Effector CD4-positive, alpha-beta T cell (primary cell): ENCODE measurements at places on chromosomes 12 and 14.

DNA sequence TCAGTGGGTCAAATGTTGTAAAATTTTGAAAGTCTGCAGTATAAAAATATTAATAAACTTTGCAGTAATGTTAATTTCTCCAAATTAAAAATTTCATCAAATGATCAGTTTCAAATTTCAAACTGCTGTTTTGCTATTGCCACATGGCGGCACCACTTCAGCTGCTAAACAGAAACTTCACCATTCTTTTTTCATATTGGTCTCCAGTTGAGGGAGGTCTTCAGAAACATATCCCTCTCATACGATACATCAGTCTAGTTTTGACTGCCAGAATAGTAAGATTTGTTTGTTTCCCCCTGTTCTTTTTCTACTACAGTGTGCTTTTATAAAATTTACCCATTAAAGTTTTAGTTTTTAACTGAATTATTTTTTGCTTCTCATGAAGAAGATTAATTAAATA lies 4.2 kb upstream of the TRHDE start:
- DNase-seq, result no peak

DNA sequence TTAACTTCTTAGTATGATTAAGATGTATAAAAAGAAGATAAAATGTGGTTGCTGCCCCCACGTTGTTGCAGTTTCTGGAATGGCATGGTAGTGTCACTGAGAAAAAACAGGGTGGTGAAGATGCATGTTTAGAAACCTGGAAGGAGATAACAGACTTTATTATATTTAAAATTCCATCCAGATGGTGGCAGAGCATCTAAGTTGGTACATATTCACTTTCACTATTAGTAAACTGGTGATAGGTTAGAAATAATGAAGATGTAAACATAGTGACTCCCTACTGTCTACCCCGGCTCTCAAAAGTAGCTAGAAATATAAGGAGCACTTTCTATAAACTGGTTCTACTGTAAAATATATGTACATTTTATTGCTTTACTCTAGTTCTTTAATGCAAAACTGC lies 279.3 kb downstream of the NPAS3 start:
- no peak for DNase-seq

DNA sequence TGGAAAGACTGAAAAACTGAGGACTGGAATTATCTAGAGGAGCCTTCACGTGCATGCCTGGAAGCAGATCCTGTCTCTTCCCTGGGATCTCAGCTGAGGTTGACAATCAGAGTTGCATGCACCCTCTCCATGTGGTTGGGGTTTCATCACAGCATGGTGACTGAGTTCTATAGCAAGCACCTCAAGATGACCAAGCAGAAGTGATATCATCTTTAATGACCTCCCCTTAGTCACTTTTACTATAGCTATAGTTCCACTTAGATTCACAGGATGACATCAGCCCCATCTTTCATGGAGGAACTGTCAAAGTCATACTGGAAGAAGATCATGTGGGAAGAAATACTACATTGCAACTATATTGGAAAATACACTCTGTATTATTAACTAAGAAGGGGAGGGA lies 105.8 kb upstream of the ATXN7L3B start:
- no peak for DNase-seq

DNA sequence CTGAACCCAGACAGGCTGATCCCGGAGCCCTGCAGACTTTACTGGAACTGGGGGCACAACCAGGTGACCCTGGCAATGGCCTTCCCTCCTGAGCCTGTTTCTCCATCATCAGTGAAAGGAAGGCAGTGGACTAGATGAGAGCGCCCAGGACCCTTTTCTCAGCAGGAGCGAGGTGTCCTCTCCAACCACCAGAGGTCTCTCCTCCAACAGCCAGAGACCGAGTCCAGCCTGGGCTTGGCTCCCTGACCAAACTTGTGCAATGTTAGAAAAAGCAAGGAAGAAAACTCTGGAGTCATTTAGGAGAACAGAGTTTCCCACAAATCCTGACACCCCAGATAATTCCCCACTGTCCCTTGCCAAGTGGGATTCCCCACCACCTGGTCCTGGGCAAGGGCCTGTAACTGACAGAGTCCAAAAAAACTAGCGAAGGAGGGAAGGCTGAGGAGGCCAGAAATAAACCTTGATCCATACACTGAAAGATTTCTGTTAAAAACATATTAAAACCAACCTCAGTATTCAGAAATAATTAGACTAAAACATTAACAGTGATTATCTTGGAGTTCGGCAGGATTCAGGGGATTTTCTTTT lies 9.0 kb downstream of the RPS6KL1 start:
- DNase-seq, result no peak

DNA sequence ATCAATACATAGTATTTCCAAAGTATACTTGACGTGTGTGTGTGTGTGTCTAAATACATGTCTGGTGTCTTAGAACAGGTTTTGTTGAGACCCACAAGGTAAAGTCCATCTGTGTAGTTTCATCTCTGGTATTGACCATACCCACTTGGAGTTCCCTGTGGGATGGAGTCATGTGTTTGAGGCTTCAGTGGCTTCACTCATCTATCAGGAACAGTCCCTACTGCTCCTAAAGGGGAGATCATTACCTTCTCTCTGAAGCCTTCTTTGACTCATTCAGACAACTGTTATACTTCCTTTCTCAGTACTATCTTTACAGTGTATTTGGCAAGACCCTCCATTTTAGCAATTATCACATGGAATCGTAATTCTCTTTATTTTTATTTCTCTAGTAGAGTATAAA lies 14.2 kb downstream of the RAB21 start:
- no peak for DNase-seq

DNA sequence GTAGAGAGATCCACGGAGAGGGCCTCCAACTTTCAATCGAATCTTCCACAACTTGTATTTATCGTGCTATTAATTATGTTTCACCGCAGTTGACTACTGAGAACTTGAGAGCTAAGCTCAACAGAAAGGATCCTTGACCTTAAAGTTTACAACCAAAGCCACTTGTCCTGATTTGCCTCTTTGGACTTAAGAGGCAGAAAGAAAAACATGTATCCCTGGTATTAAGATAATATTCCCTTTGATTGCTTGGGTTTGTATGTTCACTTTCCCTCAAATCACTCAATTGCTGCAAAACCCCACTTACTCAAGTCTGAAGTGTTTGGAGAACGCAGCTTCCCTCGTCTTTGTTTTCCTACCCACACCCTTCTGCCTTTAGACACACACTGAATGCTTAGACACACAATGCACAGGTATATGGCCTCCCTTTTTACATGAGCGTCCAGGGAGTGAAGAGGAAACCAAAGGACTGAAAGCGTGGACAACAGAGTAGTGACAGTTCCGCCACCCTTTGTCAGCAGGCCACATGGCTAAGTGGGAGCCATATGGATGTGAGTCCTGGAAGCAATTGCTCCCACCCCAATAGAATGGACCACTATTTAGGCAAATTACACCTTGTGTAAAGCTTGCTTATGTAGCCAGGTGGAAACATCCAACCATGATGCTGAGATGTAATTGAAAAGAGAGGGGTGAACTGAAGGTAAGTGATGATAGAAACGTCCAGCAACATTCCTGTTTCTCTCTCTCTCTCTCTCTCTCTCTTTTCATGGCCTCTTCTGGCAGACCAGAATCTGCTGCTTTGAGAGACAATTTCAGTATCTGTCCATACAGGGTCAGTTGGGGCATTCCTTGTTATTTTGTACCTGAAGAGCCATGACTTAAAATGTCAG lies 1.4 kb upstream of the PKP2 start:
- DNase-seq, result no peak

DNA sequence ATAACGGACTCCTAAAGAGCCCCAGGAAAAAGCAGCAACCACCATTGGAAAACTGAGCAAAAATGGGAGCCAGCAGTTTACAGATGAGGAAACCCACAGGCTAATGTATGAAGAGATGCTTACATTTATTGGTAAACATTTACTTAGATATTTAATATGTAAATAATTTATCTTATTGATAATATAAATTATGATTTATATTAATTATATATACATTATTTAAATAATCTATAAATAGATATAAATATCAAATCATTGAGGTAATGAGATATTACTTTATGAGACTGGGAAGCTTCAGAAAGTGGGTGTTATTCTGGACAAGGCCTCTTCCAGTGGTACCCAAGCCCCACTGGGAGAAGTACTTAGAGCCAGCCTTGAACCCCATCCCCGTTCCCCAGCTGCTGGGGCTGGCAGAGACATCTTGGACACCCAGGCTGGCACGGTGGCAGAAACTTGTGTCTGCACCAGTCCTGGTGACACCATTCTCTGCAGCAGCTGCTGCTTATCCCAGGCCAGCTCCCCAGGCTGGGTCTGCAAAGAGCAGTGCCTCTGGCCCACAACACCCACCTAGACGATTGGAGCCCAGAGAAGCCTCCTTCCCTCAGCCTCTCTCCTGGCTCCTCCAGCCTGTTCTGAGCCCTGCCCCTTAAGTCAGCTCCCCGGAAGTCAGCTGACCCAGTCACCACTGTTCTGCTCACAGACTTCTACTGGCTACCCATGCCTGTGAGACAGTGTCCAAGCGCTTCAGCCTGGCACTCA lies 25.9 kb downstream of the ISCA2 start:
- DNase-seq, result no peak

DNA sequence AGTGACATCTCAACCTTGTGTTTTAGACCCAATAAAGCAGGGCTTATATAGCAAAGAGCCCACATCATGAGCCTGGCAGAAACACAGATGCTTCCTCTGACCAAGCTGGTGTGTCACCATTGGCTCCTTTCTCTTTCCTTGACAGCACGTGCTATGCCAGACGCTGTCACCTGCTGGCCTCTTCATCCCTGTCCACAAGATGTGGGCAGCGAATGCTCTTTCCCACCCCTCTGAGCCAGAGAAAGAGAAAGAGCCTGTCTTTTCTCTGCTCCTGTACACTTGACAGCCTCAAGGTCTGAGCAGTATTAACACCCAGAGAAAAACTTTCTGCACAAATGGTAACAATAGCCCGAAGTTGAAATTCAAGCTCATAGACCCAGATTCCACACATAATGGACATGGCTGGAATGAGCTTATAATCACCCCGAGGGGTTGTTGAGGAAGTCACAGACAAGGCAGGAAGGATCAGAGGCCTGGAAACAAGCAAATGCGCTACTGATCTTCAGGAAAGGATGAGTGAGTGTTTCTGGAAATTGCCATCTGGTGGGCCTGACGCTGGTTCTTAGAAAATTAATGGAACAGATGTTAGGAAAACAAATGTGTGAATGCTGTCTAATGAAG lies 8.9 kb downstream of the TGFB3 start:
- DNase-seq, result no peak

GRCh38 chr12:98372340-98373024 lies 142.9 kb upstream of the TMPO start:
- DNase-seq, result no peak

DNA sequence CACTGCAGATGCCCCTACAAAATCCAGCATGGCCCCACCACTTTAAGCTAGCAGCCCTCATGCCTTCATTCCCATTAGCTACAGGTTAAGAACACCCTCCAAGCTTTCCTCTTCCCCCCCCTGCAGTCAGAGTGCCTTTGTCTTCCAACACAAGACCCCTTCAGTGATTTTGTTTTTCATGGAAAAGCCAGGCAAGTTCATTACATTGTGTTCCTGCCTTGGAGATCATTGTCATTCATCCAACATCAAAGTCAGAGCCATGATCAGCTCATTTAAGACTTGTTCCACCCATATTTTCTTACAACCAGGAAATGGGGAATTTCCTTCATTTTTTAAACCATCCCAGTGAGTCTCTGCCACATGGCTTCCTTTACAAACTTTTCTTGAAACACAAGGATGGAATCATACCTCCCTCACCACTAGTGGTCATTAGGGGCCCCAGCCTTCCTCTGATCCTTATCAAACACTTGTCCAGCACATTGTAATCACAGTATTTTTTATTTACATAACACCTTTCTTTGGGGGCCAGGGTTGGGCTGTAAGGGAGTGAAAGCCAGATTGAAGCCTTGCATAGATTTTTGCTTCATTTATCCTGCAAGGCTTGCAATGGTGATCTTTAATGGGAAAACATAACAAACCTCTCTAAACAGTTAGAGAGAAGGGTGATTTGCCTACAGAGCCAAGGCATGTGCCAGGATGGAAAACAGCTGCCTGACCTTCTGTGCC lies 765.3 kb downstream of the MED13L start:
- DNase-seq, result no peak

DNA sequence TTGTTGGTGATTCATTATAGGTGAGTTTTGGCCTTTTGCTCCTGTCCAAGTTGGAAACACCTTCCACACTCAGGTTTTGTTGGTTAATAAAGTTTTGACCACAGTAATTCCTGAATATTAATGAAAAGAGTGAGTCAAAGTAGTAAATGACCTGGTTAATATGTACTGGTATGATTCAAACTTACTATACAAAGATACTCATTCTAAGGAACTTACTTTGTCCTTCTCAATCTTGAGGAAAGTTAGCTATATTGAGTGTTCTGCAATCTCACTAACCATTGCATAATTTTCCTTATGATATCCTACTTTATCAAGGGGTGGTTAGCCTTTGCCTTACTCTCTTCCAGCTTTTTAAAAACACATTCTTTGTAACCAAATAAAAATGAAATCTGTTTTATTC lies 20.9 kb upstream of the HECTD1 start:
- no peak for DNase-seq

- DNase-seq, result peak; percentile 52
Measured at GRCh38 chr12:54201001-54201794, 12.4 kb upstream of the SMUG1 start.

- no peak for DNase-seq
Measured at GRCh38 chr14:92323011-92323915, at the start of gene SLC24A4. Gene SLC24A4, plus strand, starts transcription at chr14:92323165. Its CDS starts 666 bp downstream, at chr14:92323831.

- DNase-seq, result no peak
Measured at GRCh38 chr12:124385219-124385969, 90.5 kb downstream of the RFLNA start.

DNA sequence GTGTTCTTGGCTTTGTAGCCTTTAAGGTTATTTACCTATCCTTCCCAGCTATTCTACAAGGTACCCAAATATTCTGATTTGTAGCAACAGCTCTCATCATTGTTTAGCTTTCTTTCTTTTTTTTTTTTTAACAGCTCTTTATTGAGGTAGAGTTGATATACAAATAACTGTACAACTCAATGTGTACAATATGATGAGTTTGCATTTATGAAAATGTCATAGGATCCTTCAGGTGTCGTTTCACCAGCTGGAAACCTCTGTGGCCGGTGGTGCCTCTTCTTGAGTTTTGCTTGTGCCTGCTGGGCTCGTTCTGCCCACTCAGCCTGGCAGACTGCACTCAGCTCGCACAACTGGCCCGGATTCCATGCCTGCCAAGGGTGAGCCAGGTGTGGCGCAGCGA lies 26.9 kb upstream of the TBPL2 start:
- DNase-seq, result no peak

DNA sequence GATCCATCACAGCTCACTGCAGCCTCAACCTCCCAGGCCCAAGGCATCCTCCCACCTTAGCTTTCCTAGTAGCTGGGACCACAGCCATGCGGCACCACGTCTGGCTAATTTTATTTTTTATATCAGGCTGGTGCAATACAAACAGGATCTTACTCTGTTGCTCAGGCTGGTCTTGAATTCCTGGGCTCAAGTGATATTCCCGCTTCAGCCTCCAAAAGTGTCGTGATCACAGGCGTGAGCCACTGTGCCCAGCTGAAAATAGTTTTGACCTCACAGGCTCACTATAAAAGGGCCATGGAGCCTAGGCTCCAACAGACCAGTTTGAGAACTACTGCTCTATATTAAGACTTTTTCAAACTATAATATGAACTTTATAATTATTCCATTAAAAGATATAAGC lies 37.3 kb downstream of the SNX6 start:
- DNase-seq, result no peak
